ENCODE measurements at places on chromosomes 4 and X.

DNA sequence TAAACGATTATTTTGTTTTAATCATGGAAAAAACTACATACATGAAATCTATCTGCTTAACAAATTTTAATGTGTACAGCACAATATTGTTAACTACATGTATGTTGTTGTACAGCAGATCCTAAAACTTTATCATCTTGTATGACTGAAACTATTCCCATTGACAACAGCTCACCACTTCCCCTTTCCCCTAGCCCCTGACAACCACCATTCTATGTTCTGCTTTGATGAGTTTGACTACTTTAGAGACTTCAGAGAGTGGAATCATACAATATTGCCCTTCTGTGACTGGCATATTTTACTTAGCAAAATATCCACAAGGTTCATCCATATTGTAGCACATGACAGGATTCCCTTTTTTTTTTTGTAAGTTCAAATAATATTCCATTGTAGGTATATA lies 185.9 kb downstream of the CFAP299 start:
- DNase-seq = no peak

DNA sequence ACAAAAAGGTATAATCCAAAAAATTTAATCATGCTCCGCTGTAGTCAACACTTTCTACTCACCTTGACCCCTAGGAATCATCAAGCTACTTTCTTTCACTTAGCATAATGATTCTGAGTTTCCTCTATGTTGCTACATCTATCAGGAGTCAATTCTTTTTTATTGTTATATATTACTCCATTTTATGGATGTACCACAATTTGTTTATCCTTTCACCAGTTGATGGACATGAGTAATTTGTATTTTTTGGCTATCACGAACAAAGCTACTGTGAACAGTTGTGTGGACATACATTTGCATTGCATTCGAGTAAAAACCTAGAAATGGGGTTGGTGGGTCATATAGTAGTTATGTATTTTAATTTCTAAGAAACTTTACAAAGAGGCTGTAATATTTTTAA lies 102.9 kb downstream of the PRSS12 start:
- no peak for DNase-seq

- no peak for DNase-seq
Observed at GRCh38 chrX:40373641-40374040, 207.1 kb upstream of the ATP6AP2 start.

GRCh38 chr4:109174224-109174953 lies 128.1 kb downstream of the COL25A1 start:
- DNase-seq = no peak

- DNase-seq = peak; percentile 23
Observed at GRCh38 chr4:142405021-142405694, 440.9 kb downstream of the INPP4B start.

- no peak for DNase-seq
Observed at GRCh38 chr4:41156574-41156973, 57.8 kb downstream of the APBB2 start.

DNA sequence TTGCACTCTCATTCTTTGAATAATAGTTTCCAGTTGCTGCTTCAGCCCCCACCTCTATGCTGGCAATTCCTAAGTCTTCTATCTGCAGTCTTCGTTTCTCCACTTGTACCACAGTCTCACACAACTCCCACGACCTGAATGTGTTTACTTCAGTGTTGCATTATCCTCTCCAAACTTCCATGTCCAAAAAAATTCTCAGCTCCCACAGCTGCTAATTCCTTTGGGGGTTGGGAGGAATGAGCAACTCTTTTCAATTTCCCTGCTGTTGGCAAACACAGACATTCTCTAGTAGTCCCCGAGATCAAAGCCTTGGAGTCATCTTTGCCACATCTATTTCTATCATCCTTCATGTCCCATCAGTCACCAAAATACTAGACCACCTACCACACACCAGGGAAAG lies 14.4 kb upstream of the CDS1 start:
- no peak for DNase-seq

DNA sequence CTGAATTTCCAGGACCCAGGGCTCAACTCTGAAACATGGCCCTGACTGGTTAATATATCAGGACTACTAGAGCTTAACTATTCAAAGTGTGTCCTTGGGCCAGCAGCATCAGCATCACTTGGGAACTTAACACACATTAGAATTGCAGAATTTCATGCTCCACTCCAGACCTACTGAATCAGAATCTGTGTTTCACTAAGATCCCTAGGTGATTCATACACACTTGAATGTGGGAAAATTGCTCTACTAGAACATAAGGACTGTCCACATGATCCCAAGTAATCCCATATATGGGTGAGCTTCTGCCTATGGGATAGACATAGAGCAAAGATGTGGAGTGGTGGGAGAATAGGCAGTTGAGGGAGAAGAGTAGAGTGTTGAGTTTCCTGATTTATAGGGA lies 192.5 kb upstream of the CLNK start:
- DNase-seq = no peak

DNA sequence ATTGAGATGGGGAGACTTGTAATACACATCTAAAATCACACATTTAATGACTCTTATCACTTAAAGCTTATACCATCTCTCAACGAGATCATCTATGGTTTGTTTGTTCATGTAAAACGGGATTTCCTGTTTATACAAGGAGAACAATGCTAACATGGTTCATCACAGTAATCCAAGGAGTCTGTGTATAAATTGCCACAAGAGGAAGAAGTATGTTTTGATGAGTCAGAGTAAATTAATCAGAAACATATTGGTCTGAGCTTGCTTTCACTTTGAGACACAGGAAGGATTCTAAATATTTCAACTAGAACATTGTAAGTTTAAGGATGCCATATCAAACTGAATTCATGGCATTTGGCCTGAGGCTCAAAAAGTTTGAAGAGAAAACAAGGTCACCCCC lies 594.1 kb downstream of the GLUD2 start:
- DNase-seq = no peak

DNA sequence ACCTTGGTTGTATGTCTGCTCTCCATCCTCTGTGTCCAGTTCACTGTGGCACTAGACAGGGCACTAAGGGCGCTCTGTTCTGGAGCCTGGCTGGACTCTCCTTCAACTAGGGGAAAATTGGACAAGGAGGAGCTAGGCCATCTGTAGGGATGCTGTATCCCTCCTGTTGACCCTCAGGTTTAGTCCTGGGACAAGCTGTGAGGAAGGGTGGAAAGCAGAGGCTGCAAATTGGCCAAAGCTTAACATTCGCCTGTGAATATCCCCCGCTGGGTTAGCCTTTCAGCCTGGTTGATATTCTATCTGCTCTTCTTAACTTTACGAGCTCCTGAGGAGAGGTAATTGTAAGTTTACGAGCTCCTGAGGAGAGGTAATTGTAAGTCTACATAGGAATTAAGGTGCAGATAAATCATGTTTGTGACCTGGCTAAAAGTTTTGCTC lies 64.4 kb upstream of the ENPEP start:
- no peak for DNase-seq

DNA sequence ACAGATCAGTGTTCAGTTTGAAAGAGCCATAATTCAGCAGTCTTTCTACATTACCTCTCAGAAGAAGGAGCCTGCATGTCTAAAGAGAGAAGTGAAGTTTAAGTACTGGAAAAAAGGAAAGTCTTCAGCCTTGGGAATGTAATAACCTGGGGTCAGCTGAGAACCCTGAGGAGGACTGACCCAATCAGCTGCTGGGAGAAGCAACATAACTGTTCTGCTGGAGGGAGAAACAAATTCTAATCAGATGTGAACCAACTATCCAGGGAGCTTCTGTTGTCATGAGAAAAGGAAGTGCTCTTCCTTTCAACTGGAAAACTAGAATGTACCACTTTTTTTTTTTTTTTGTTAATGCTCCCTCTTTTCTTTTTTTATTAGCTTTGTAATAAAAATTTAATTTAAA lies 64.5 kb upstream of the PDE5A start:
- no peak for DNase-seq

GRCh38 chrX:50470103-50471031 lies at the start of gene DGKK:
Gene DGKK, minus strand, starts transcription at chrX:50470825. Its CDS starts 147 bp downstream, at chrX:50470678.
- no peak for DNase-seq
